ENCODE measurements at places on chromosomes 3 and 15.

DNA sequence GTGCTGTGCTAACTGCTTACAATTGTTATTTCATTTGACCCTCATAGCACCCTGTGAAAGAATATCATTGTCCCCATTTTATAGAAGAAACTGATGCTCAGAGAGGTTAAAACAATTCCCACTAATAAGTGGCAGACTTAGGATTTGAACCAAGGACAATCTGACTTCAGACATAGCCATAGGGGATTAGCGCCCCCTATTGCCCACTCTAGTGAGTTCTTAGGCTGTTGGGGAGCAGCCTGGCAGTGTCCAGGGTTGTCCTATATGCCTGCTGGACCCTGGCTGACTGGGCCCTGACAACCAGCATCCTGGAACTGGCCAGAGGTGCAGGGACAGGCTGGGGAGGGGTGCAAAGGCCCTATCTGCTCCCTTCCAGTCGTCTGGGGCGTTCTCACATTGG is 15.4 kb downstream of the DPH3 start:
- DNase-seq: peak; percentile 21

- DNase-seq: no peak
These were observed 56.4 kb upstream of the GOLIM4 start for GRCh38 chr3:168152149-168152548.

- DNase-seq: no peak
These were observed 28.5 kb upstream of the CMTM6 start for GRCh38 chr3:32531010-32531647.

DNA sequence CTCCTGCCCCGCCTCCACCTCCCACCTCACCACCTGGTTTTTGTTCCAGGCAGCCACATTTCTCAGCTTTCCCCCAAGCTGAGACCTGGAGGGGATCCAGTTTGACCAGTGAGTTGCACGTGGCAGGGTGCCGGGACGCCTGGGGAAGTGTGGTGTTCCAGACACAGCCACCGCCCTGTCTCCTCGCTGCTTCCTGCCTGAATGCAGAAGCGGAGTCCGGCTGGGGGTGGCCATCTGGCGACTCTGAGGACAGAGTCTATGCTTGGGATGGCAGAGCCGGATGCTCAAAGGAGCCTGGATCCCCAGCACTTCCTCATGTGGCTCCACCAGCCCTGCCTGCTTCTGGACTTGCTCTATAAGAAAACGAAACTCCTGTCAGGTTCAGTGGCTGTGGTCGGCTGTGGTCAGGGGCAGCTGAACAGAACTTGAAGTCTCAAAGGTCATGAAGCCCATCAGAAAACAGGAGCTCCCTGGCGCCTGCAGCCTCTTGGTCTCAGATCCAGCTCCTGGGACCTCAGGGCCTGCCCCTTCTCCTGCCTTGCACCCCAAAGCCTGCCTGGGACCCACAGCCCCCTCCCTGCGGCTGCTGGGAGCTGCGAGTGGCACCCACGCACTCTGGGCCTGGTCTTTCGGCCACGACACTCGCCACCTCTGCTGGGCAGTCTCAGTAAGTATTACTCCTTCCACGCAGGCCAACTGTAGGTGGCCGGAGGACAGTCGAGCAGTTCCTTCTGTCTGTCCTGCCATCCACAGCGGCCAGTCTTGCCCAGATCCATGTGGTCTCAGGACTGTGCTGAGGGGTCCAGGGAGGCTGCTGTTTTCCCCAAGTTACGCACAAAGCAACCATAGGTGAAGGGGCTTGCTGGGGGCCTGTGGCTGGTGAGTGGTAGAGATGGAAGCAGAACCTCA is 112.8 kb upstream of the MEF2A start:
- DNase-seq: no peak

DNA sequence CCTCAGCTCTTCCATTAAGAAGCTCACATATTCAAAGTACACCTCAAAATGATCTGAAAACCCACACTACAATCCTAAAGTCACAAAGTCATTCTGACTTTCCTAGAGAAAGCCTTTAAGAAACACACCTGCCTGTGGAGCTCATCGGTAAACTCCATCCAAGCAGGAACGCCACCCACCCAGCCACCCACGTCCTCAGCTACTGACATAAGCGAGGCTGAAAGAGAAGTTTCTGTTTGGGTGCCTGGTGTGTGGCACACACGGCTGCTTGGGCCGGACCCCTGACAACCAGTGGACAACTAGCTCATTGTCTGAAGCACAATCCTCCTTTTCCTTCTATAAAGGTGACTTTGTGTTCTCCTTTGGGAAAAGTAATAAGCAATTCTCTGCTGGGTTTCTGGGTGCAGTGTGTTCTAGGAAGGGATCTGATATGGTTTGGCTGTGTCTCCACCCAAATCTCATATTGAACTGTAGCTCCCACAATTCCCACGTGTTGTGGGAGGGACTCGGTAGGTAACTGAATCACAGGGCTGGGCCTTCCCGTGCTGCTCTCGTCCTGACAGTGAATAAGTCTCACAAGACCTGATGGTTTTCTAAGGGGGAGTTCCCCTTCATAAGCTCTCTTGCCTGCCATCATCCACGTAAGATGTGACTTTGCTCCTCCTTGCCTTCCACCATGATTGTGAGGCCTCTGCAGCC is 26.1 kb downstream of the FAM174B start:
- no peak for DNase-seq

DNA sequence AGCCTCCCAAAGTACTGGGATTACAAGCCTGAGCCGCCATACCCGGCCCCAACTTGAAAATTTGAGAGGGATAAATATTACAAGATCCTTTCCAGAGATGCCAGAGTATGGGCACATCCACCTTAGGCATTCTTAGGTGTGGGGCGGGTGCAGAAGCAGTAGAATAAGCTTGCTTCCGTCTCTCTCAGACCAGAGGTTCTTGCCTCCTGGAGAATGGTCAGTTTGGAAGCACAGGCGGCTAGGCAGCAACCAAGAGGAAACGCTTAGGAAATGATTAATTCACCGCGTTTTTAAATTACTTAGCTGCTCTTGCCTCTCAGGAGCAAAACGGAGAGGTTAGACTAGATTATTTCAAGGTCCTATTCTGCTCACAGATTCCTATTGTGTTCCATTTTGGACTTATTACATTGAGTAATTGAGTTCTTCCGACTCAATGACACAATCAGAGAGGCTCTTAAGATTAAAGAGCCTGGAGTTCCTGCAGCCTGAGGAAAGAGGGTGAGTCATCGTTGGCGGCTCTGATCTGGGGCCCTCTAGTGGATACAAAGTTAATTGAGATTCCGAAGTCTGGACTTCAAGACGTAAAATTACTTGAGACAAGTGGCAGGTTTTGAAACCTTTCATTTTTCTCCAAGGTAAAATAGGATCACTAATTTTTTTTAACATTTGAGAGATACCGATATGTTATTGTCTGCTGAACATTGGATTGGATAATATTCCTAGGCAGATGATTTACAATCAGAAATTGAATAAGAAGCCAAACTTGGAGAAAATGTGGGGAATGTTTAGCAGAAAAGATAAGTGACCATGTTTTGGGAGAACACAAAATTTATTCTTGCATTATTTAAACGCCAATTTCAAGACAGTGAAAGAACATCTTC is 5.8 kb upstream of the TOPAZ1 start:
- DNase-seq: peak; percentile 85

- DNase-seq: no peak
These were observed 50.2 kb downstream of the EPHB3 start for GRCh38 chr3:184611607-184612281.

DNA sequence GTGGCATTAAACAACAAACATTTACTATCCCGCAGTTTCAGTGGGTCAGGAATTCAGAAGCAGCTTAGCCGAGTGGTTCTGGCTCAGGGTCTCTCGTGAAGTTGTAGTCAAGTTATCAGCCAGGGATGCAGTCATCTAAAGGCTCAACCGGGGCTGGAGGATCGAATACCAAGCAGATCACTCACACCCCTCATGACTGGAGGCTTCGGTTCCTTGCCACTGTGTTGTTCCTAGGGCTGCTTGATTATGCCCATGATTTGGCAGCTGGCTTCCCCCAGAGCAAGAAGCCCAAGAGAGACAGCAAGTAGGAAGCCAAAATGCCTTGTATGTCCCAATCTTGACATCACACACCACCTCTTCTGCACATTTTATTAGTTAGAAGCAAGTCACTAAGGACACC is 33.9 kb upstream of the CDCP1 start:
- peak; percentile 60 for DNase-seq

GRCh38 chr3:171948674-171949073 is 90.7 kb upstream of the FNDC3B start:
- no peak for DNase-seq

GRCh38 chr15:76644646-76645045 is 260.5 kb downstream of the SCAPER start:
- DNase-seq: no peak

DNA sequence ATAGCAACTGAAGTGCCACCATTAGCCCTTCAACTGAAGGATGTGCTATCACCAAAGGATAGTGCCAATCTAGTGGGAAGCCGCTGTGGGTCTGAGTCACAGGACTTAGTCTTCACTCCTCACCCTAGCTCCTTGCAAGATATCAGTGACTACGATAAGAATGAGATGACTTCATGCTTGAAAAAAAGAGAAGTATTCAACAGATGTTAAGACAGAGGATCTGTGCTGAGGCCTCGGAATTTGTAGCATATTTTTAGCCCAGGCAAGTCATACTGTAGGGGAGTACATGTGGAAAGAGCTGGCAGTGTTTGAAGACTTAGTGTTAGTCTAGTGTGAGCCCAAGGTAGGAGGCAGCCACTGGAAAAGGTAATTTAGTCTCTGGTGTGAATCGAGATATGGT is 270.7 kb upstream of the LRTM1 start:
- peak; percentile 95 for DNase-seq

DNA sequence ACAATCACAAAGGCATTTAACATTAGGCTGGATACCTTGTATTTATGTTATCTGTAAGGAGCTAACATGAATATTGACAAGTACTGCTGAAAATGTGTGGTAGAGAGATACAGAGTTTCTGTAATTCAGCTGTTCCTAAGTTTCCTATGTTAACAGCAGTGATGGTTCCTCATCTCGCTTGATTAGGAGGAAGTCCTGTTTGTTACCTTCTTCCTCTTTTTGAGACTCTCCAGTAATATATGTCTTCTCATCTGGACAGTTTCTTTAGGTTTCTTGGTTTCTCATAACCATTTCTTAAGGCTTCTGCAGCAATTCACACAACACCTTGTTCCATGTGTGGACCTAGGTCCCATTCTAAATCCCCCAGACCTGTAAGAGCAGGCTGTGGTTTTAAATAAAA is 11.4 kb upstream of the PEX5L start:
- DNase-seq: no peak

- DNase-seq: no peak
These were observed 15.0 kb downstream of the IL17RD start for GRCh38 chr3:57150113-57150581.

All from kidney glomerular epithelial cell (primary cell).